ENCODE measurements at places on chromosomes 7 and 10. TPM values are rescaled to one million over a fixed set of nuclear protein-coding genes. Genes with fewer than 3 reads are reported as not detected.

CTNNA3 gene
- 0.16 TPM for polyA plus RNA-seq

TAC1 gene
- polyA plus RNA-seq: not detected

PDE6C gene
- not detected for polyA plus RNA-seq

CAMK2G gene
- polyA plus RNA-seq: 10.4 TPM

NDUFB8 gene
- polyA plus RNA-seq: 256 TPM

LGI1 gene
- 0.28 TPM for polyA plus RNA-seq

TFAM gene
- polyA plus RNA-seq: 22.9 TPM

NRCAM gene
- polyA plus RNA-seq: 0.18 TPM

NUB1 gene
- polyA plus RNA-seq: 19.0 TPM

SND1 gene
- 94.3 TPM for polyA plus RNA-seq

Measured in liver (tissue), 10 donors.